Amniotic stem cell (primary cell): ENCODE measurements at places on chromosomes 2 and 18.
A peak's percentile ranks its signal among the peaks of the same experiment; 100 is the strongest.

GRCh38 chr2:51231071-51231470 lies 199.1 kb upstream of the NRXN1 start:
- no peak for DNase-seq

DNA sequence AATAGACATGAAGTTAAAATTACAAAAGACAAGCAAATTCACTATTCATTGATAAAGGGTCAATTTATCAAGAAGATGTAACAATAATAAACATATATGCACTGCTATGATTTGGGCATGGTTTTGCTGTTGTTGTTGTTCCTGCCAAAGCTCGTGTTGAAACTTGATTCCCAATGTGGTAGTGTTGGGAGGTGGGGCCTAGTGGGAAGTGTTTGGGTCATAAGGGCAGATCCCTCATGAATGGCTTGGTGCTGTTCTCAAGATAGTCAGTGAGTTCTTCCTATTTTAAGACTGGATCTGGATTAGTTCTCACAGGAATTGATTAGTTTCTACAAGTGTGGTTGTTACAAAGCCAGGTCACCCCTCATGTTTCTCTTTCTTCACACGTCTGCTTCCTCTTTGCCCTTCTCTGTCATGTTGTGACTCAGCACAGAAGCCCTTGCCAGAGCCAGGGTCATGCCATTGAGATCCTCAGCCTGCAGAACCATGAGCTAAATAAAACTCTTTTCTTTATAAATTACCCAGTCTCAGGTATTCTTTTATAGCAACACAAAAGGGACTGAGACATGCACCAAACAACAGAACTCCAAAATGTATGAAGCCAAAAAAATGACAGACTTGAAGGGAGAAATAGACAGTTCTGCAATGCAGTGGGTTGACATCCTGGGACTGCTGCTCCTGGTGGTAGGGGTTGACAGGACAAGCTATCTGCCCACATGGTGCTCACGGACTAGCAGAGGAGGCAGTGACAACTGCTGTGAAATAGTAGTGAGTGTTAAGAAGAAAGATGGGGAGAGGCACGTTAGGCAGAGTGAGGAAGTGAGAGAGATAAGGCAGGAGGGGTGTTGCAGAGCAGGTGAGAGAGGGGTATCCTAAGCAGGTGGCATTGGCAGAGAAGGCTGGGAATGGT lies 18.6 kb upstream of the SKA1 start:
- no peak for DNase-seq

GRCh38 chr2:46512185-46512584 lies 32.8 kb downstream of the TMEM247 start:
- no peak for DNase-seq

- peak; percentile 61 for DNase-seq
Measured at GRCh38 chr2:201797175-201797840, 9.0 kb upstream of the CDK15 start.

DNA sequence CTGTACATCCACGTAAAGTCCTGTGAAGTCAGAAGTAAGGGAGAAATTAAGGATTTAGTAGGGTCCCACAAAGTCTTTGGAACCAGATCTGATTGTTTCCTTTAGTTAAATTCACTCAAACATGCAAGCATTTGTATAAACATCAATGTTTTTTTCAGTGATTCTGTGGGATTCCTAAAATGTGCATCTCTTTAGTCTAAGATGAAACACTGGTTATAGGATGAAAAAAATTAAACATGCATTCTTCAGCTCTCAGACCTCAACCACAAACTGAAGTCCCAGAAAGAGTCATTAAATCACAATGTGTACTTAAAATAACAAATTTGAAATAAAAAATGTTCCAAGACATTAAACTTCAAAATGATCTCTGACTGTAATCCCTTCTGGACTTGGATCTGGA lies 76.5 kb upstream of the APCDD1 start:
- DNase-seq, result no peak

- no peak for DNase-seq
Measured at GRCh38 chr2:127083819-127084503, 23.0 kb downstream of the BIN1 start.

DNA sequence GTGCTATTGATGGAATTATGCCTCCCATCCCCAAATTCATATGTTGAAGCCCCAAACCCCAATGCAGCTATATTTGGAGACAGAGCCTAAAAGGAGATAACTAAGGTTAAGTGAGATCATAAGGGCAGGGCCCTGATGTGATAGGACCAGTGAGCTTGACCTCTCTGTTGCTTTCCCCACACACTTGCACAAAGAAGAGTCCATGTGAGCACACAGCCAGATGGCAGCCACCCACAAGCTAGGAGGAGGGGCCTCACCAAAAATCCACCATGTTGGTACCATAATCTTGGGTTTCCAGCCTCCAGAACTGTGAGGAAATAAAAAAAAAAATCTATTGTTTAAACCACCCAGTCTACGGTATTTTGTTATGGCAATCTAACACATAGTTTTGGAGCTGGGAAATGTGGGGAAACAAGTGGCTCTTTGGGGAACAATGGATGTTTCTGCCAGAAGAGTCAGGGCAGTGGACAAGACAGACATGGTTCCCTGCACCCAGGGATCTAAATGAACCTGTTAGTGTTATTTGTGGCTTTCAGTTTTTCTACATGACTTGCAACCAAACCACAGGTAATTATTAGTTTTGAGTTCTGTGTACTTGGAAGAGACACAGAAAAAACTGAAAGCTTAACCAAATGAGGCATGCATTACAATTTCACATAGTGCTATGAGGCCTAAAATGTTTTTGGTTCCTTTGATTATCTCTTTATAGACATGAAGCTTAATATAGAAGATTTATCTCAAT lies 259.1 kb downstream of the LTBP1 start:
- no peak for DNase-seq

- DNase-seq, result no peak
Measured at GRCh38 chr2:109280804-109281203, 151.8 kb downstream of the SH3RF3 start.

DNA sequence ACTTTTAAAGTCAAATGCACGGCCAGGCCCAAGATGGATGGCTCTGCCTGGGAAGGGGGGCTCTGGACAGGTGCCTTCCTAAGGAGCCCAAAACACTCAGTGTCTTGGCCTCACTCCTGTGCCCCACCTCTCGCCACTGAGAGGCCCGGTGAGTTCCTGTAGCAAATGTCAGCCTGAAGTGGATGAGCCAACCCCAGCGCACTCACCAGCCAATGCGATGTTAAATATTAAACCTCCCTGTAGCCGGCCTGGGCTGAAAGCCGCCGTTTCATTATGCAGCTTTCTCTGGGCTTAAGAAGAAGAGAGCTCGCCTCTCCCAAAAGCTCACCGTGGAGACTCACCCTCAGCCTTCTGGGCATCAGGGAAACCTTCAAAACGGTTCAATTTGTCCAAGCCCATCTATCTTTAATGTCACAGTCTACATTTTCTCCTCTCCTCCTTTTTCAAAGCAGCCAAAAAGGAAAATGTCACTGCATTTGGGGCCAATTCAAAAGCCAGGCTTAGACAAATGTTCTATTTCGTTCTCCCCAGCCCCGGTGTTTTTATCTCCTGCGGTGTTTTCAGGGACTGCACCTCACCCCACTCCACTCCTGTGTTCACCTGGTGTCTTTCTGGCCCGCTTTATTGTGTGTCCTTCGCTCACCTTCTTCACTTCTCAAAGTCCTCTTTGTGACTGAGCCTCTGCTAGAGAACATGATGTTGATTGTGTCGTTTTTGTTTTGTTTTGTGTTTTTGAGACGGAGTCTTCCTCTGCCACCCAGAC lies 124.0 kb downstream of the NRP2 start:
- no peak for DNase-seq

- peak; percentile 66 for DNase-seq
Measured at GRCh38 chr2:168030862-168031624, 216.4 kb downstream of the STK39 start.

GRCh38 chr18:59008302-59008974 lies 131.2 kb upstream of the SEC11C start:
- DNase-seq, result peak; percentile 38
